ENCODE measurements at places on chromosomes 6 and 20.

GRCh38 chr6:112366695-112367553, 19.8 kb downstream of the RFPL4B start:
- no peak for DNase-seq

DNA sequence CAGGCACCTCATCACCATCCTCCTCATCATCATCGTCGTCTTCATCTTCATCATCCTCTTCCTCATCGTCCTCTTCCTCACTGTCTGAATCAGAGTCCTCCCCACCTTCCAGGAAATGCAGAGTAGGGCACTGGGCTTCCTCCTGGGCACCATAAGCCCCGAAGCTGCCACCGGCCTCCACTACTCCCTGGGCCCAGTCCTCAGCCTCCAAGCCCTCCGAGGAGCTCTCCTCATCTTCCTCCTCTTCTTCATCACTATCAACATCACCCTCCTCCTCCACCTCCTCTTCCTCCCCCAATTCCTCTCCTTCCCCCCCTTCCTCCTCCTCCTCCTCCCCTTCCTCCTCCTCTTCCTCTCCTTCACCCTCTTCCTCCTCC, 1.7 kb downstream of the CENPB start:
- no peak for DNase-seq

DNA sequence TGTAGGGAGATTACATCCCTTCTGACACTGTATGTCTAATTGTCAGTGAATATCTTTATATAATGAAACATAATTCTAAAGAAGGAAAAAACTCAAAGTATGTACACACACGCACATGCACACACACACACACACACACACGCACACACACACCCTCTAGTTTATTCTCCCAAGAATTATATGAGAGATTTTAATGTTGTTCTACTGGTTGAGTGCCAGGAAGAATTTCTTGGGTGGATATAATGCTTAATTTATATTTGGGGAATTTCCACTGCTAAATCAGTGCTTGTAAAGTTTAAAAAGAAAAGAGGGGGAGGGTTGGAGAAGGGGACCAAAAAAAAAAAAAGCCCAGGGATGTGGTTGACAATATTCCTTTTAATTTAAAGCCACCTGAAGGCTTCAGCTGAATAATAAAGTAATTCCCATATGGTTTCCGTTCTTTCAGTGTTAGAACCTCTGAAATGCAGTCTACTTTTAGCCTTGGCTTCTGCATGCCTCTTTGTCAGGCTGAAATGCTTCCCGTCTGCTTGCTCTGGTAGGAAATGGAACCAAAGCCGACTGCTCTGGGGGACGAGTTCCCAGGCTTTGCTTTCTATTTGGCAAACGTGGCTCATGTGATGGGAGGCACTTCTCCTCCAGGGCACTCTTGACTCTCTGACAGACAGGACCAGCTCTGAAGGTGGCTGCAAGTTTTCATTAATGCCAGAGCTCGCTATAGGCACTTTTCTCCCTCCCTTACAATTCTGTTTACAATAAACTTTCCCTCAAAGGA, 225.4 kb downstream of the PRL start:
- no peak for DNase-seq

- DNase-seq: no peak
Observed at GRCh38 chr20:10604865-10605440, 68.8 kb downstream of the JAG1 start.

DNA sequence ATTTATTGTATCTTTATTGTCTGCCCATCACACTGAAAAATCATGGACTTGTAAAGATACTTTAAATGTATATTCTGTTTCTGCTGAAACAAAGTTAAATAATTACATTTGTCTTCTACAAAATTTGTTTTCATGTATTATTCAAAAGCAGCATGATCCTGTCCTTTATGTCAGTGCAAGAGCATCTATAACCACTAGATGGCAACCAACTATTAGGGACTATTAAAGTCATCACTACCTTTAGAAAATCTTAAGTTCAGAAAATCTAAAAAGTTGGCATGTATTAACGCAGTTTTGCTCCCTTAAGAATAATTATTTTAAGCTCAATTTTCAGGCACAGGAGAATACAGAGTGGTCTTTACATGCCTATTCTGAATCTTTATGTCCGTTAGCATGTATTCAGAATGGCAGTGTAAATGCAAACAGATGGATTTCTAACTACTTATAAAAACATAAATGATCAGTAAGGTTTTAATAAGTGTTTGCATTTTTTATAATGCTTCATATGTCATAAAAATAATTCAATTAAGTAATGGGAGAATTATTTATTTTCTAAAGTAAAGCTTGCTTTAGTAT, 17.8 kb downstream of the TMEM30A start:
- DNase-seq: no peak

GRCh38 chr20:24872291-24873024, 76.6 kb upstream of the CST7 start:
- DNase-seq: no peak

- peak; percentile 66 for DNase-seq
Observed at GRCh38 chr20:57092112-57092899, 174.1 kb downstream of the BMP7 start.

DNA sequence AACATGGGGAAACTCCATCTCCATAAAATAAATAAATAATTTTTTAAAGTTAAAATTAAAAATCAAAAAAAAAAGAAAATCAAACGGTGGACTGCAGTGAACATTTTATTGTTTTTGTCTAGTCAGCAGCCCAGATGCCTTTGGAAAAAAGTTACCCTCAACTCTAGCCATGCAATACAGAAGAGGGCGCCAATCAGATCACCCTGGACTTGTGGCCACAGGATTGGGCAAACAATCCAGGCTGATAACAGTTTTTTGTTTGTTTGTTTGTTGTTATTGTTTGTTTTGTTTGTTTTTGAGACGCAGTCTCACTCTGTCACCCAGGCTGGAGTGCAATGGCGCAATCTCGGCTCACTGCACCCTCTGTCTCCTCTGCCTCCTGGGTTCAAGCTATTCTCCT, 30.5 kb upstream of the NELFCD start:
- no peak for DNase-seq

DNA sequence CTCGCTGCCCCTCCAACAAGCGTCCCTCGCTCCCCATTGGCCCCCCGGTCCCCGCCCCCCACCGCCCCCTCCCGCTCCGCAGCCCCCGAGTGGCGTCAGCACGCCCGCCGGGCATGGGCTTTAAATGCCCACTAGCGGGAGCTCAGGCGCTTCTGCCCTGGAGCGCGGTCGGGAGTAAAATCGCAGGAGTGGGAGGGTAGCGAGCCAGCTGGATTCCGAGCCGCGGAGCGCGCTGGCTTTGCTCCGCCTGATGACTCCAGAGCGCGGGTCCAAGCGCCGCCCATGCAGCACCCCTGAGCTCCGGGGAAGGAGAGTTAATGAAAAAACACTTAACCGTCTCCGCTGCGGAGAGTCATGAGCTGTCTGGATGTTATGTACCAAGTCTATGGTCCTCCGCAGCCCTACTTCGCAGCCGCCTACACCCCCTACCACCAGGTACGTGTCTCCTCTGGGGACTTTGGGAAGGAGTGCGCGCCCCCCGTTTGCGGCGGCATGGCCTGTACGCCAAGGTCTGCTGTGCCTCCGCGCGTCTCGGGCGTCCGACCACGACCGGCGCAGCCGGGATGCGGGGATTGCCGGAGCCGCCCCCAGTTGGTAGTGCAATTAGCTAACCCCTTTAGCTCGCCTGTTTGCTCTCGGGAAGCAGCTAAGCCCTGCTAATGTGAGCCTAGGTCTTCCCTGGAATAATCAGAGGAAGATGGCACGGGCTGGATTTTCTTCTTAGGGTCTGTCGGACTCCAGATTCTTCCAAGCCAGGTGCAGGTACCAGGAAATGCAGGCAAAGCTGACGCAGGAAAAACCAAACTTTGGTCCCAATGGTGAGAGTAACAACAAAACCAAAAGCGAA, at the start of gene VGLL2:
Gene VGLL2, plus strand, starts transcription at position 149 of the 847 bp plus-strand sequence. Its CDS starts 206 bp downstream, at position 355.
- DNase-seq: no peak

DNA sequence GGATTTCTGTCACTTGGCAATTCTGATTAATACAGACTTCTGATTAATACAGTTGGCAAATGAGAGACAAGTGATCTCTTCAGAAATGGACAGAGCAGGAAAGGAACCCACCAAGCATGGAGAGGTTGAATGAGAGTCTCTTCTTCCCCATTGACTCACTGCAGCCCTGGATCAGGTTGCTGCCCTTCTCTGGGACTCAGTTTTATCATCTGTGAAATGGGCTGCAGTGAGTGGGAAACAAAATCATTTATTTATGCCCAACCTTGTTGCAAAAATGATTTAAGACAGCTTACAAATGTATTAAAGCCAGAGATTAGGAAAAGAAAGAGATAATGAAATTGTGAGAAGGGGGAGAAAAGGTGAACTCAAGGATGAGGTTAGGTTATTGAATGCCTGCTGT, 20.8 kb upstream of the RSPO4 start:
- DNase-seq: no peak

GRCh38 chr6:74199215-74199915, 503.4 kb downstream of the CD109 start:
- DNase-seq: no peak

GRCh38 chr6:83908813-83909212, 49.3 kb downstream of the CYB5R4 start:
- DNase-seq: no peak

DNA sequence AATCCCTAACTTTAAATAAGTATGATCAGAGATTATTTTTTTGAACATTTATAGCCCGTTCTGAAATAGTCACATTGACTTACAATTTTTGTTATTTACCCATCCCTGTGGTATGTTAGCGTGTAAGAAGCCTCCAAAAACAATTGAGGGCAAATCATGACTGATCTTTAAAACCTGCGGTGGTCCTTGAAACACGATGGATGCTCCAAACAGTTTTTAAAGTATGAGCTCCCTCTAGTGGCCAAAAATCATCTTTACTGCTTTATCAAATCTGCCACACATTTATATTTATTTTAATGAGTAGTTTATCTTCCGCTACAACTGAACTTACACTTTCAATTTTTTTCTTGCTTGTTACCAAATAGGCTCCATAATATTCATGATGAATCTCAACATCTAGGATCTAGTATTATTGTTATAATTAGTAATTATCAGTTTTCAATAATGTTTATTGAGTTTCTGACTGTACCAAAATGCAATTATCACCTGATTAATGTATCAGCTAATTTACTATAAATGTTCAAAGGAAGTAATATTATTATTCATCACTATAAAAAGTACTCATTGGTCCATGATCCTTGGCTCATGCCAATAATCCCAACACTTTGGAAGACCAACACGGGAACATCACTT, 52.2 kb downstream of the MARCKS start:
- peak; percentile 57 for DNase-seq

DNA sequence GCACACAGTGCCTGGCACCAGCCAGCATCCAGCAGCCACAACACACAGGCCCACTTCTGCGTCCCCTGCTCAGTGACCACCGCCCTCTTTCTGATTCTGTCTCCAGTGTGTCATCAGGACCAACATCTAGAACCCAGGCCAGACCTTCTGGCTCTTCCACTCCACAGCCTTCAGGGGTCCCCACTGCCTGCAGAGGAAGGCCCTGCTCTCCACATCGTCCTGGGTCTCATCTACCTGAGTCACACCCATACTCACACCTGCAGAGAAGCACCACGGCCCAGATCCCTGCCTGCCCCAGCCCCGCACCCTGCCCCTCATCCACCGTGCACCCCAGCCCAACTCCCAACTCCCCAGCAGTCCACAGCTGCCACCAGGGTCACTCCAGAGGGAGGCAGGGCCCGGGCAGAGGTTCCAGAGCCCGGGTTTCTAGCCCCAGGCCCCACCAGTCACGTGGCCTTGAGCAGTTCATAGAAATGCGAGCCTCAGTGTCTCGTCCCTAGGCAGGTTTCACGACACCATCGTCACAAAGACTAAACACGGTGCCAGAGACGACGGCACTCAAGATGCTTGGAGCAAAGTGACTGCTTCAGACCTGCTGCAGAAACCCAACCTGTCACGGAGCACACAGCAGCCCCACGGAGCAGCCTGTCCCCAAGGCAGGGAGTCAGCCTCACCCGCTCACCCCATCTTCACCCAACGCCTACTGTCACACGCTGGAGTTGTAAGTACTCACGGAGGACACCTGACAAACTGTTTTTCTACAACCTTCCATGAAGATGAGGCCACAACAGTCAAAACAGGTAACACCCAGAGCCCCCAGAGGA, 16.1 kb downstream of the TAF4 start:
- DNase-seq: no peak

All from PC-9 (cell line).